Activated CD4-positive, alpha-beta T cell treated with anti-CD3 and anti-CD28 coated beads, Interleukin-2, amount 50 U/mL, for 1 hour (primary cell): ENCODE measurements at places on chromosomes 6 and 20.
A peak's percentile ranks its signal among the peaks of the same experiment; 100 is the strongest.

DNA sequence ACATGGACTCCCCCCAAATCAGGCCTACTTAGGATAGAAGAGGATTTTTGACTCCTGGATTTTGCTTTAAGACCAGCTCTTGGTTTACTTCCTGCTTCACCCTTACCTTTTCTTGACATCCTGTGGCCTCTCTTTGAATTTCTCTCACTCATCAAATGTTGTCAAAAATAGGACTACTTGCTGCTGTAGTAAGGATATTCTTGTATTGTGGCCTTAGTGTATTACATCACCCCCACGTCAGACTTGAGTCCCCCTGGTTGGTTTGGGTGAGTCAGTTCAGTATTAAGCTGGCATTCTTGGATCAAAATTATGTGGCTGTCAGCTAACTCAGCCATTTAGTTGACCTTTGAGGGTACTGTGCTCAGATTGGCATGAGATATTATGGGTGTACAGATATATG is 1.1 kb downstream of the TPX2 start:
- DNase-seq, result no peak

DNA sequence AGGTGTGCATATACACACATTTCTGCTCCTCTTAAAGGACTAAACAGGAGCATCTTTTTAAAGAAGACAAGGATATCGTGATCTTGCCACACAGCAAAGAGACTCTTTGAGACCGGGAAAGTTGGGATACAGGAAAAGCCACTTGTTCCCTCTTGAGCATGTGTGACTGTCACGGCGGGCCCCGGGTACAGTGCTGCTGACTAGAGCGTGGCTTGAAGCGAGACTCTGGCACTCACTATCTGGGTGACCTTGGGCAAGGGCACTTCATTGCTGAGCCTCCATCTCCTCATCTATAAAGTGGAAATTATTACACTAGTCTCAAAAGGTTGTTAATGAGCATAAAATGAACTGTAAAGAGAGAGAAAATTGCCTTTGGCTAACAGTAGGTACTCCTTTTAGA is 713.9 kb downstream of the PTPRT start:
- DNase-seq, result no peak

- no peak for DNase-seq
These were observed 3.7 kb upstream of the ZSCAN23 start for GRCh38 chr6:28446818-28447511.

GRCh38 chr6:156250593-156250992 is 526.6 kb upstream of the ARID1B start:
- no peak for DNase-seq

DNA sequence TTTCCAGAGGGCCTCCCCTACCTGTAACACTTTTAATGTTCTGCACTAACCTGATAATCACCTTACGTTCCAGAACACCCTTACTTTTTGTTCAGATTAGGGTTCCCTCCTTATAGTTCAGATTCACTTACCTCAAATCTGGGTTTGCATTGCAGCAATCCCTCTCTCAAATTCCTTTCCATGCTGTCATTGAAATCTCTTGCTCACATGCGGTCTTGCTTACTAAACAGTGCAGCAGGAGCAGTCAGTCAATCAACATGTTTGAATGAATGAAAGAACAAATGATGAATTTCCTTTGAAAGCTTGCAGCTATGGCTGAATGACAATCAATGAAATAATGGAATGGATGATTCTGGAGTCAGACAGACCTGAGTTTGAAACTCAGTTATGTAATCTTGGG is 200.1 kb downstream of the HIVEP2 start:
- DNase-seq, result no peak

GRCh38 chr6:49328051-49328744 is 134.9 kb downstream of the MMUT start:
- no peak for DNase-seq

DNA sequence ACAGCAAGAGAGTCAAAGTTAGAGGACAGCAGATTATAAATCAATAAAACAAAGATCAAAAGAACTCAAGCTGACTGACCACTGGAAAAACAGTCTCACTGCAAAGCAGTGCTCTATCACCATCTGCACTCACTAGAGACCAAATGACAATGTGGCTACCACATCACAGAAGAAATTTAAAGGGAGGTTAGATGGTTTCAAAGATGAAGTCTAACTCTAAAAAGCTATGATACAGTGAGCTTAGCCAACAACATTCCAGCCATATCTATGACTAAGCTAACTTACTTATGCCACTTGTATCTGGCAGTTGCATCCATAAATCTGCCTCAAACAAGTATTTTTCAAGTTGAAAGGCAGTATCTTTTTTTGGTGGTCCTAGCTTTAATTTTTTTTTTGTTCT is 68.6 kb downstream of the ARHGAP18 start:
- no peak for DNase-seq

- no peak for DNase-seq
These were observed 212.6 kb upstream of the MOCS1 start for GRCh38 chr6:40146902-40147301.

DNA sequence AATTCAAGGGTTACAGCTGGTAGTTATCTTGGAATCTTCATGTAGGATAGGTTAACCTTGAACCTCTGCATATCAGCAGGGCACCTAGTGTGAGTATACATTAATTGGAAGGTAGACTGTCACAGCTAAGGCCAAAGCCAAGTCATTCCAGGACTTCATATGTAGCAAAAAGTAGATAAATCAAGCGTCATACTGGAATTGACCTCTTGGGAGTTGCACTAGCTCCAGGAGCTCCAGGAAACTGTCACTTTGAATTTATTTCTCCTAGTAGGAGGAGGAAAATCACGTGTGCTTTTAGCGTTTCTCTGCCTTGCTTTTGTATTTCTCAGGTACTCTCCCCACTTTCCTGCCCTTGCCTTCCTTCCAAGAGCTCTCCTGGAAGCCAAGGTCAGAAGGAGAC is 30.3 kb downstream of the RIPOR2 start:
- no peak for DNase-seq

GRCh38 chr6:168126566-168127383 is 47.8 kb upstream of the FRMD1 start:
- DNase-seq, result no peak

DNA sequence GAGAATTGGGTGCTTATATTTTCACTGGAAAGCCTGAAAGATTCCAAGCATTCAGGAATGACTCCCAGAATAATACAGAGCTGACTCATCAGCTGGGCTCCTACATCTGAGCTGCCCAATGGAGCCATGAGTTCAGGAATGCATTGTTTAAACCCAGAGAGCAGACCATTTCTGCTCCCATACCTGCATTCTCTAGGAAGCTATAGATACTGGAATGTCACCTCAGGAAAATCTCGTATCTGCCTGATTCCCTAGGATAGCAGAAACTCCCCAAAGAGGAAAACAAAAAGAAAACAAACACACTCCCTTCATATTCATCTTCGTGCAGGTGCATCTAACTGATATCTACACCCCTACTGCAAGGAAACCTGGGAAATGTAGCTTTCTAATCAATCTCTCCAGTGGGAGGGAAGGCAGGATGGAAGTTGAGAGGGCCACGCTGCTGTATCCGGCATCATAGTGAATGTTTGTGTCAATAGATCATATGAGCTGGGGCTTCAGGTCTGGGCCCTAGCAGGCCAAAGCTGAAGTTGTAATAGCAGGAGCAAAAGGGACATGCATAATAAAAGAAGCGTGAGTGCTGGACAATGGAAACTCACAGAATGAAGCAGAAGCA is 8.2 kb upstream of the SLC2A12 start:
- no peak for DNase-seq

- DNase-seq, result no peak
These were observed 304.6 kb upstream of the ZFP64 start for GRCh38 chr20:52496191-52496590.

- no peak for DNase-seq
These were observed 53.2 kb downstream of the KCNQ2 start for GRCh38 chr20:63419299-63419698.

DNA sequence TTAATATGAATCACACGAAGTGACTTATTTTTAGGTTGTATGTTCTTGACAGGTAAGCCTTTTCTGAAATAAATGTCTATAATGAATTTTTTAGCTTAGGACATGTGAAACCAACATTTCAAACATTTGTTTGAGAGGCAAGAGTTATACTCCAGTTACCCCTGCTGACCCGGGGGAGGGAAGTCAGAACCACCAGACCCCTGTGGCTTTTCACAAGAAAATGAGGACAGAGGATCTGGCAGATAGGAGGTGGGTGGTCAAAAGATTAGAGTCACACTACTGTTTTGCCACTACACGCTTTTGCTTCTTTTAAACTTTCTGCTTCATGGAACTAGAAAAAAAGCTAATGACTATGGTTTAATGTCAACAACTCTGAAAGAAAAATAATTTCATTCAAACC is 27.5 kb upstream of the ADGRF4 start:
- no peak for DNase-seq

GRCh38 chr6:125014661-125014957 is 52.4 kb downstream of the RNF217 start:
- DNase-seq, result no peak

- no peak for DNase-seq
These were observed 33.0 kb downstream of the FOXP4 start for GRCh38 chr6:41579088-41579610.

- DNase-seq, result peak; percentile 39
These were observed 68.2 kb upstream of the TNFAIP3 start for GRCh38 chr6:137798846-137799245.

DNA sequence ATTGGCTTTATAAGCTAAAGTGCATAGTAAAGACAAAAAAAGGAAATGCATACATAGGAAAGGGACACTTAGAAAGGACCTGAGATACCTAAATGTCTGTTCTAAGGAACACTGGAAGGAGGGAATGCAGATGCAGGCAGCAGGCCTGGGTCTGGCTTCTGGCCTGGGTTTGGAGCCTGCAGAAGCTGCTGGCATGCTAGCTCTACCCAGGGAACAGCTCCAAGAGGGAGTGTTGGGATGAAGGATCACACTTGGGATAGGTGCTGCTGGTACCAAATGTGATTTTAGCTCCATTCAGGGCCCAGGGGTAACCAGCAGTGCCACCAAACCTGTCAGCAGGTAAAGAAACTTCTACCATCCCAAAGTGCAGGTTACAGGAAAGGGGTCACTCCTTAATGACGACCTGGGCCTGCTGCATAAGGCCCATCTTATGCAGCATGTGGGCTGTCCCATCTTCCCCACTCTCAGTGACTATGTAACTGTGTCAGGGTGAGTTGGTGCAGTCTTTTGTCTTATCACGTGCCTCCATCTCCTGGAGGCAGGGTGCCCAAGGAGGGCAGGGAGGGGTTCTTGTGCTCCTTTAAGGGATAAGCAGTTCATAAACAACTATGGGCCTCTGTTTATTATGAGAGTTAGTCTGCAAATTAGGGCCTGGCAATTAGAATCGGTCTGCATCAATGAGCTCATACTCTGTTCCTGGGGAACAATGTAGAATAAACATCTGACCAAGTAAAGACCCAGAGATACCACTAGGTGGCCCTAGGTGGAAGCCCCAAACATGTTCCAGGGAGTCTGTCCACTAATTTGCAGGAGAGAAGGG is 26.9 kb downstream of the DDX27 start:
- DNase-seq, result no peak

GRCh38 chr6:139920027-139920775 is 545.8 kb upstream of the CITED2 start:
- no peak for DNase-seq

GRCh38 chr20:15288106-15288505 is 950.7 kb upstream of the FLRT3 start:
- no peak for DNase-seq

- DNase-seq, result no peak
These were observed 42.1 kb upstream of the ARMC2 start for GRCh38 chr6:108806171-108806570.

DNA sequence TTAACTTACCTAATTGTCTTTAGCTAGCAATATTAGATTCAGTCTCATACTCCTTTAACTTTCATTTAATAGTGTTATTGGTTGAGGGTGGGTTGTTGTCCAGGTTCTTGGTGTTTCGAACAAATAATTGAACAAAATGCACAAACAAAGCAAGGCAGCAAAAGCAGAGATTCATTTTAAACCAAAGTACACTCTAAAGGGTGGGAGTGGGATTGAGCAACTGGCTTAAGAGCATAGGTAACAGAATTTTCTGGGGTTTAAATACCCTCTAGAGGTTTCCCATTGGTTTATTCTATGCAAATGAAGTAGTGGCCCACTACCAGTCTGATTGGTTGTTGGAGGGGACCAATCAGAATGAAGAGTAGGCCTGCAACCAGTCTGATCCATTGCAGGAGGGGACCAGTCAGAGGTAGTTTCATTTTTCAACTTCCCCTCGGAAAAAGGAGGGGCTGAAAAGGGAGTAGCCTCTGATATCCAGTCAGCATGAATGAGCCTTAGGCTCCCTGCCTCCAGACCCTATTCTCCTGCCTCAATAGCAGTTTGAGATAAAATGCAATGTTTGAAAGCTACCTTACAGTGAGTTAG is 26.3 kb upstream of the RAB23 start:
- no peak for DNase-seq

GRCh38 chr6:54588176-54588575 is 258.4 kb upstream of the FAM83B start:
- no peak for DNase-seq

- no peak for DNase-seq
These were observed 123.2 kb downstream of the BACH2 start for GRCh38 chr6:90173262-90173925.

DNA sequence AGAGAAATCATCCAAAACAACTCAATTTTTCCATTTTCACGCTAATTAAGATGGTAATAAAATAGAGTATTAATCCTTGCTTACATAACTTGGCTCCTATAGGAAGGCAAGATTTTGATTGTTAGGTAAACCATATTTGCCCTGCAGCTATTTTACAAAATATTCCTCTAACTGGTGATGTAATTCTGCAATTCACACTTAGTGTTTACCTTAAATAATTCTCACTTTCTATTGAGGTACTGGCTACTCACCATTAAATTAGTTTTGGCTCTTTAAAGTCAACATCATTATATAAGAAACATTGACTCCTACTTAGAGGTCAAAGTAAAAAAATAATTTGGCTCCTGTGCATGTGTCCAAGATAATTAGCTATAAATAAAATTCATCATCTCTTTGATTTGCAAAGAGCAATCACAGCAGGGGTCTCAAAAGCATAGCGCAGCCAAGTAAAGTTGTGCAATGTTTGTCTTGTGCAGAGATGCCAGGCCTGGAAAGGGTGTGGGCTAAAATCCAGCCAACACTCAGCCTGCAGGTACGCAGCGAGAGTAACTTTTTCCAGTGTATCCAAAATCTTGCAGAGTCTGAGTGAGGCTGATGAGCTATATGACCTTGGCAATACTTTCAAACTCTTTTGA is 501.2 kb downstream of the MMUT start:
- DNase-seq, result no peak

DNA sequence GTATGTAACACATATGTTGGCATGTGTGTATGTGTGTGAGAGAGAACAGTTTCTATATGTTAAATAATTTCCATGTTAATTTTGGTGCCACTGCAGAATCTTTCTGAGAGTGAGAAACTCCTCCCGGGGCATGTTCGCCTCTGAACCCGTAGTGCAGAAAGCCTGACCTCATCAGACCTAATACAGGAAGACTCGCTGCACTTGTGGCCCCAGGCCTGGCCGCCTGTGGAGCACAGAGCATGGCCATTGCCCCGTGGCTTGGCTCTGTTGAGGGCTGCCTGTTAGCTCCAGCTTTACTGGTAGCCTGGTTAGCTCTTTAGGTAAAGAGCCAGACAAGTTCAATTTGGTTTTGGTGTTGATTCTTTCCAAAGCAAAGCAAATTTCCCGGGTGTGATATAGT is 25.5 kb downstream of the FARS2 start:
- DNase-seq, result no peak

- DNase-seq, result no peak
These were observed 67.2 kb downstream of the B4GALT5 start for GRCh38 chr20:49646528-49646927.
